ENCODE measurements at places on chromosomes 3 and 15. TPM values are rescaled to one million over a fixed set of nuclear protein-coding genes. Genes with fewer than 3 reads are reported as not detected.

DNA sequence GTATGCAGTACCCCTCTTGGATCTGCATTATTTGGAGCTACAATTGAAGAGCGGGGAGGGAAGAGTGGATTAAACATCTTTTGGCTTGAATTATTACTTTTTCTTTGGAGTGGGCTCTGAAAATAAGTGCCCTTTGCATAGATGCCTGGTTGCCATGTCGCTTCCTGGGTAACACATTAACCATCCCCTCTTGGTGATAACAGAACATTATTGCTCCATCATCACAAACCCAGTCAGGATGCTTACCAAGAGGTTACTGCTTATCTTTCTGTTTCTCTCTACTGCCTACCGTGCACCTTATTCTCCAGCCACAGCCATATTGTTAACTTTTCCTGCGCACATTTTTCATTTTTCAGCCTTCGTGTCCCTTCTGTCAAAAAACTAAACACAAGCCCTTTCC, 42.7 kb upstream of the CLRN1 start:
- no peak for DNase-seq

- no peak for DNase-seq
Observed at GRCh38 chr3:48983096-48983495, 6.9 kb upstream of the P4HTM start.

- no peak for DNase-seq
Observed at GRCh38 chr15:91966194-91966552, 112.7 kb downstream of the SLCO3A1 start.

- no peak for DNase-seq
Observed at GRCh38 chr3:53193466-53194209, 32.6 kb downstream of the PRKCD start.

DNA sequence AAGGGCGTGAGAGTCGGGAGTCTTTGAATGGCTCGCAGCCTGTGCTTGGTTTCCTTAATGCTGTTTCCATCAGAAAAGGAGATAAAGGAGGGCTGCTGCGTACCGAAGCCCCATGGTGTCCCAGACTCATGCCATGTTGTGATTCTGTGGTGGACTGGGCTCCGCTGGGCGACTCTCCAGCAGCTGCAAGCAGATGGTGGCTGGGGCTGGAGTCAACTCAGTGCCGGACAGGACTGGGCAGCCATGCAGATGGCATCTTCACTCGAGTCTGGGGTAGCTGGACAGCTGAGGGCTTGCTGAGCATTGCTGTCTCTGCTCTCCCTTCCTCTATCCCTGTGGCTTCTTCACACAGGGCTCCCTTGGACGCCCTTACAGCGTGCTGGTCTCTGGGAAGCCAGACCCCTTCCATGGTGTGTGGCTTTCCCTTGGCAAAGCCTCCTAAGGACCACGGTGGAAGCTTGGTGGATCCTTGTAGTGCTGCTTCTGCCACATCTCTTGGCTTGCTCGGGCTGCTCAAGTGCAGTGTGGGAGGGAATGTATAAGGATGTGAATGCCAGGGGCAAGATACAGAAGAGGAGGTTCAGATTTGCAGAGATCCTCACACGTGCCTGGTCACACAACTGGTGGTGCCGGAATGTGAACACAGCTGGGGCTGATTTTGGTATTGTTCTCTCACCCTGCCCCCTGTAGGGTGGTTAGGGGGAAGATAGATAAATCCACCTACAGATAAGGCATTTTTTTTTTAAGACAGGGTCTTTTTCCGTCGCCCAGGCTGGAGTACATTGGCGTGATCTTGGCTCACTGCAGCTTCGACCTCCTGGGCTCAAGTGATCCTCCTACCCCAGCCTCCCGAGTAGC, 9.0 kb downstream of the NIPA1 start:
- DNase-seq, result no peak

- DNase-seq, result no peak
Observed at GRCh38 chr3:152823781-152824180, 11.2 kb upstream of the P2RY1 start.

GRCh38 chr15:31598620-31599019, 272.0 kb downstream of the KLF13 start:
- peak; percentile 36 for DNase-seq

Gene SLC7A14
- total RNA-seq, result 6.8 TPM

- no peak for DNase-seq
Observed at GRCh38 chr3:146680617-146681016, 75.5 kb upstream of the PLSCR5 start.

- DNase-seq, result no peak
Observed at GRCh38 chr3:30612437-30613132, 6.2 kb downstream of the TGFBR2 start.

DNA sequence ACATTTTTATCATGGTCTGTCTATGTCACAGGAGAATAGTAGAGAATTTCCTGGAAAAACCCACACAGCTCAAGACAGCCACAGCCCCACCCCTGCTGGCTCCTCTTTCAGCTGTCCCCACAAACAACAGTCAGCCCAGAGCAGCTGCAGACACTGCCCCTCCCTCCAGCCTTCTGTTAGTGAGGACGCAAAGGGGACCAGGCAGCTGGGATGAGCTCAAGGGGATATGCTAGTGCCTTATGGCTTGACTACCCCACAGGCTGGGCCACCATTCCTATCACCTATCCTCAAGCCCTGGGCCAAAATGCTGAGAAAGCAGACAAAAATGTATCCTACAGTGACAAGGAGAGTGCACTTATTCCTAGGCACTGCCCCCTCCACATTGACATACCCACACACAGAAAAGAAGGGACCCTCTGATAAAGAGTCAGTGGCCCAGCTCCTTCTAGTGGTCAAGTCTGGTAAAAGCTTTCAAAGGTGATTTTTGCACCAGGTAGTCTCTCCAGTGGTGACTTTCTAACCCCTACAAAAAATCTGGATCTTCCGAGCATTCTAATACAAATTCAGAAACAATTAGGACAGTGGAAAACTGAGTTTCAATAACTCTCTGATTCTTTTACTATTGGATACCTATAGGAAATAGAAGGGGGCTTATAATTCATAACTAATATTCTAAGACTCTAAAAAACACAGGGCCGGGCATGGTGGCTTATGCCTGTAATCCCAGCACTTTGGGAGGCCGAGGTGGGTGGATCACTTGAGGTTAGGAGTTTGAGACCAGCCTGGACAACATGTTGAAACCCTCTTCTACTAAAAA, 3.0 kb upstream of the MAP1A start:
- peak; percentile 49 for DNase-seq

Gene ST3GAL6
- 1.4 TPM for total RNA-seq

Gene CYP8B1
- not detected for total RNA-seq

Gene KCNAB1
- under 0.01 TPM for total RNA-seq

DNA sequence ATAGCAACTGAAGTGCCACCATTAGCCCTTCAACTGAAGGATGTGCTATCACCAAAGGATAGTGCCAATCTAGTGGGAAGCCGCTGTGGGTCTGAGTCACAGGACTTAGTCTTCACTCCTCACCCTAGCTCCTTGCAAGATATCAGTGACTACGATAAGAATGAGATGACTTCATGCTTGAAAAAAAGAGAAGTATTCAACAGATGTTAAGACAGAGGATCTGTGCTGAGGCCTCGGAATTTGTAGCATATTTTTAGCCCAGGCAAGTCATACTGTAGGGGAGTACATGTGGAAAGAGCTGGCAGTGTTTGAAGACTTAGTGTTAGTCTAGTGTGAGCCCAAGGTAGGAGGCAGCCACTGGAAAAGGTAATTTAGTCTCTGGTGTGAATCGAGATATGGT, 270.7 kb upstream of the LRTM1 start:
- peak; percentile 99 for DNase-seq

GRCh38 chr3:81743096-81744025, 18.1 kb downstream of the GBE1 start:
- peak; percentile 98 for DNase-seq

DNA sequence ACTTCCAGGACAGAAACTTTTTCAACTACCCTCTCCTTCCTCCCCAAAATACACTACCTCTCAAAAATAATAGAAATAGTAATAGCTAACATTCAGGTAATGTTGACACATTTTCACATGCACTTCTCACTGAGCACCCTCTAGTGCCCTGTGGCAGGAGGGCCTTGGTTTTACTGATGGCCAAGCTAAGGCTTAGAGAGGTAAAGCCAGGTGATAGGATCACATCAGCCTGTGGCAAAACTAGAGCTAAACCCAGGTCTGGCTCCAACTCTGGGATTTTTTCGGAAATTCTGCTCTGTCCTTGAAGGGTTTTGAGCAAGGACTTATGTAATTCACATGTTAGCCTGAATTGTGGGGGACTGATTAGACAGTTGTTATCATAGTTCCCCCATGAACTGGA, 922 bp upstream of the TAMM41 start:
- no peak for DNase-seq

Gene SLC6A6
- total RNA-seq, result 32.5 TPM

DNA sequence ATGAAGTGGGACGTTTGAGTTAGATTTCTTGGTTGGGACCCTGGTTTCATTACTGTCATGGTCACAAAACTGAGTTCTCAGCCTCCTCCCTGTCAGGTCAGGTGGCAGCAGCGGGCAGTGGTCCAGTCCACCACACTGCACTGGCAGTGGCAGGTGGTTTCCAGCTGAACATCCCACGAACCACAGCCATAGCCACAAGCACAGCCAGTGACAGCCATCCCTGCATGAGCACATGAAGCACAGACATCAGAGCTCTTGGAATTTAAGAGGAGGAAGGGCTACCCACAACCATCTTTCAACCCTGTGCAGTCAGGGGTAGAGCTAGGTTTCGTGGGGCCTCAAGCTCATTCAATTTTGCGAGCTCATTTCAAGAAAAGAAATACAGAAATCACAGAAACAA, 1.5 kb downstream of the RETNLB start:
- no peak for DNase-seq
